ENCODE measurements at places on chromosomes 3 and 15.

- no peak for DNase-seq
Measured at GRCh38 chr3:161208931-161209330, 12.2 kb upstream of the NMD3 start.

- DNase-seq: no peak
Measured at GRCh38 chr3:170868577-170869238, 1.3 kb downstream of the RPL22L1 start.

GRCh38 chr15:59662260-59662659 is 4.9 kb upstream of the GTF2A2 start:
- no peak for DNase-seq

DNA sequence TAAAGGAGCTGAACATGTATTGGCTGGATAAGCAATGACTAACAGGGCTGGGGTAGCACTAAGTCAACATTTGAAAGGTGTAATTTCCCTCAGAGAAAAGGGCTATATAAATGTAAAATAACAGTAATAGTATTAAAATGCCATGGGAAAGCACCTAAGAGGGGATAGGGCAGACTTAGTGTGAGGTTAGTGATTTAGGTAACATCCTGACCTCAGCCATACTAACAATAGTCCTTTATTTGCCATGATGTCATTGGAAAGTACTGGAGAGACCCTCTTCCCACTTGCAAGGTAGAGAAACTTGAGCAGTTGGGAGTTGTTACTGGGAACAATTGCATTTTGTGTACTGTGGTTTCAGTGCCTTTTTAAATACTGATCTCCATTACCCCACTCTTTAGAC is 103.4 kb downstream of the LSAMP start:
- no peak for DNase-seq

DNA sequence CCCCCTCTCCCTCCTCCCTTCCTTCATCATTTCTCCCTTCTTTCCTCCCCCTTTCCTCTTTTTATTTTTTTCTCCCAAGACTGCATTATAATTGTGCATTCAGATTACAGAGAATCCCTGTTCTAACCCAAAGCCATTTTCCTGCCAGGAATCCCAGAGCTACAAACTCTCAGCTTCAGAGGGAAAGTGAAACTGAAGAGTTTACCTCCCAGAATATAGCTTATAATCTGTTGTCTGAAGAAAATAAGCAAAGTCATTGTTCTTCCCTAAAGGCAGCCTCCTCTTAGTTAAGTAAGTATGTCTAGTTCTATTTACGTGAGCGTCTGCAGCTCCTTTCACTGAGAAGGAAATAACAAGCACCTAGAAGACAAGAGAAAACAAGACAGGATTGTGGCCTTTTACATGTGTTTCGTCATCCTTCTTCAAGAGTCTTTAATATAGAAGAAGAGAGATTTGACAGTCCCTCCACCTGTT is 97.2 kb downstream of the CHST2 start:
- DNase-seq: no peak

- DNase-seq: no peak
Measured at GRCh38 chr3:148333091-148333490, 364.6 kb upstream of the AGTR1 start.

- DNase-seq: no peak
Measured at GRCh38 chr3:54621184-54621583, 306.7 kb downstream of the LRTM1 start.

- DNase-seq: no peak
Measured at GRCh38 chr15:38274135-38274534, 21.5 kb downstream of the SPRED1 start.

DNA sequence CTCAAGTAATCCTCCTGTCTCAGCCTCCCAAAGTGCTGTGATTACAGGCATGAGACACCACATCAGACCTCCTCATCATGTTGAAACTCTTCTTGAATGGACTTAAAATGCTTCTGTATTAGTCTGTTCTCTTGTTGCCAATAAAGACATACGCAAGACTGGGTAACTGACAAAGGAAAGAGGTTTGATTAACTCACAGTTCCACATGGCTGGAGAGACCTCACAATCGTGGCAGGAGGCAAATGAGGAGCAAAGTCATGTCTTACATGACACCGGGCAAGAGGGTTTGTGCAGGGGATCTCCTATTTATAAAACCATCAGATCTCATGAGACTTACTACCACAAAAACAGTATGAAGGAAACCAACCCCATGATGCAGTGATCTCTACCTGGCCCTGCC is 113.5 kb downstream of the CNTN4 start:
- DNase-seq: no peak

DNA sequence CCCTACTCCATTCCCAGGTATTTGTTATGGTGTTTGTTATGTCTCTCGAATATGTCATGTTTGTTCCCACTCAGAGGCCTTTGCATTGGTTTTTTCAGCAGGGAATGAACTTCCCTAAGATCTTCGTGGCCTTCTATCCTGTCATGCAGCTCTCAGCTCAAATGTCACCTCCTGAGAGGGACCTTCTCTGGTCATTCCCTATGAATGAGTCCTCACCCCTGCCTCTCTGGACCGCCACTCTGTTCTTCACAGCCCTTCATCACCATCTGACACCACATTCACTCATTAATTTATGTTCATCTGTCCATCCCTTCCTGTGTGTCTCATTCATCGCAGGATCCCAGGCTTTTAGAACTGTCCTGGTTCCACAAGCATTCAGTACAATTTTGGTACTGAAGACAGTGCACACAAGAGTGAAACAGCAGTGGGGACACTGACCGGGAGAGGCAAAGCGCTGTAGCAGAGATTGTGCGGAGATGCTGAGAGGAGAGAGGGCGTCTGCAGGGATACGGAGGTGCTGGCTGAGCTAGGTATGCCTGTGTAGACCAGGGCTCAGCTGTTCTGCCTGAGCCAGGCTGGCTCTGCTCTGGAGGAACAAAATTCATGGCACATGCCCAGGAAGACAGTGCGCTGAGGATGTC is 132.3 kb downstream of the CHCHD6 start:
- DNase-seq: no peak

DNA sequence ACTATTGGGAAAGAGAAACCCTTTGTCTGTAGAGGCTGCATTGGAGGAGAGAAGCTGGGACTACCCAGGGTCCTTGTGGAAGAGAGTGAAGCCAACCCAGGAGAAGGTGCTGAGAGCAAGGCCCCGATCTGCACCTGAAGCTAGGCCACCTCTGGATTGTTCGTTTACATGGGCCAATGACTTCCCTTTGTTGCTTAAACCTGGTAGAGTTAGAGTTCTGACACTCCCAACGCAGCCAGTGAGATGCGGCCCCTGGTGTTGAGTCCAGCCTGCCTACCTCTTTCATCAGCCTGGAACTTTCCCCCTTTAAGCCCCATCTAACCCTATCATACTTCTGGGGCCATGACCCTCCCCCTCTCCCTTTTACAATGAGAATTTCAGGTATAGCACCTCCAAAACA is 30.8 kb downstream of the CCDC13 start:
- no peak for DNase-seq

DNA sequence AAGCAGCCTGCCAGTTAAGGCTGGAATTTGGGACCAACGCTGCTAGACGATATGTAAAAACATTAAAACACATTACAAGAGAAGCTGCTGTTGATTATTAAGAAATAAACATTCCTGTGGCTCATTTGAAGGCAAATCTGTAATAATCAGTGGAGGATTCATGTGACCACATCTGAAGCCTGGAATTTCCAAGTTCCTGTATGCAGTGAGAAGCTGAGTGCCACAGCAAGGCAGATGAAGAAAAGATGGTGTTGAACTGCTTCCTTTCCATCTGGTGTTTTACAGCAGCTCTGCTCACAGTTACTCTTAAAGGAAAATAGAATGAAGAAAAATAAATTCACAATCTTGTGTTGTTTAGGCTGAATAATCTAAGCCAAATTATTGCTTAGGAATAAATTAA is 139.3 kb upstream of the ROBO2 start:
- no peak for DNase-seq

DNA sequence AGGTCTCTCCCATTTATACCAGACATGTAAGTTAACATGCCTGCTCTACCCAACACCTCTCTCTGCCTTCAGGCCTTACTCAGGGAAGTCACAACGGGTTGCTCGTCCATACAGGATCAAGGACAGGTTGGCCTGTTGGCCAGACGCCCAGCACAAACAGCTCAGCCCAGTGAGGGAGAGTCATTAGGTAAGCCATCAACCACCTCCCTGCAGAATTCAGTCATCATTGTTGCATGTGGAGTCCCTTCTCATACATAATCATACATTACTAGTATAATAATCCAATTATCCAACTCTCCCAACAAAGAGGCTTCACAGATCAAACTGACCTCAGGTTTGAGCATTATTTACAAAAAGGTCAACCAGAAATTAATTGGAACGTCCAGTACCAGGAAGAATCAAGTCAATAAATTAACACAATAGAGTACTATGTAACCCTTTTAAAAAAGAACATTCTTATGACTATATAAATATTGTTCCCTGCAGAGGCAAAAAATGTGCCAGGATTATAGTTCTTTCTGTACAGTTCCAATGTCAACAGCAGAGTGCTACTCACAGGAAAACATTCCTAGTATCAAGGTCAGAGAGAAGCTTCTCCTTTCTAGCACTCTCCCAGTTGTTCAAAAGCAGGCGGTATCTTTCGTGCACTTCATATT is 33.2 kb downstream of the HOMER2 start:
- DNase-seq: no peak

GRCh38 chr3:195522254-195523023 is 20.7 kb downstream of the PPP1R2 start:
- DNase-seq: peak; percentile 46

GRCh38 chr3:49714728-49715550 is 4.5 kb downstream of the AMIGO3 start:
- no peak for DNase-seq

DNA sequence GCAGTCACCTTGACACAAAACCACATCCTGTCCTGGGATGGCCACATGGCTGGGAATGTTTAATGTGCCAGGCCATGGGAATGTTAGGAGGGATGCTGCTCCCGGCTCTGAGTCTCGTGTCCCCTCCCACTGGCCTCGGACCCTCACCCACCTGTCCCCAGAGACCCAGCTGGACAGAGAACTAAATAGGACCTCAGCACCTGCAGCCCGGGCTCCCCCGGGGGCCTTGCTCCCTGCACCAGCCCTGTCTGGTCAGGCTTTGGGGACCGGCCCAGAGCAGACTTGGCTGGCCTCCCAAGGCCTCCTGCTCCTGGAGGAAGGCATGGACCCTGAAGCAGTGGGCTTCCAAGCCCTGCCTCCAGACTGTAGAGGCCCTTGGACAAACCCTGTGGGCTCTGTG is 100.0 kb upstream of the IQSEC1 start:
- no peak for DNase-seq

- DNase-seq: no peak
Measured at GRCh38 chr3:112393360-112393728, 60.4 kb downstream of the CD200 start.

DNA sequence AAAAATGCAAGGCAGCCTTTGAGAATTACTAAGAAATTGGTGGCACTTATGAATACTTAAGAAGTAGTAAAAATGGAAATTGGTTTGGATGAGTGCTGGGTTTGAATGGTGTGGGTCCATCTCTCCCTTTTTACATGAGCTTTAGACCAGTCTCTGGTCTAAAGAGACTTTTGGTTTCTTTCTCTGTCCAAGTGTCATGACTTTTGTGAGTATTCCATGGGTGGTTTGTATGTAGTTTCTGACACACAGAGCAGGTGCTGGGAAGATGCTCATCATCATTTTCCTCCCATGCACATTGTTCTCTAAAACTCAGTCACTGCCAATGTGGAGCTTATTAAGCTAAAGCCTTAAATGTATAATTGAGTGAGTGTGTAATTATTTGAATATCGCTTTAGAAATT is 63.5 kb downstream of the KAT2B start:
- DNase-seq: no peak

GRCh38 chr3:158488670-158489069 is 82.3 kb upstream of the MLF1 start:
- DNase-seq: peak; percentile 37

DNA sequence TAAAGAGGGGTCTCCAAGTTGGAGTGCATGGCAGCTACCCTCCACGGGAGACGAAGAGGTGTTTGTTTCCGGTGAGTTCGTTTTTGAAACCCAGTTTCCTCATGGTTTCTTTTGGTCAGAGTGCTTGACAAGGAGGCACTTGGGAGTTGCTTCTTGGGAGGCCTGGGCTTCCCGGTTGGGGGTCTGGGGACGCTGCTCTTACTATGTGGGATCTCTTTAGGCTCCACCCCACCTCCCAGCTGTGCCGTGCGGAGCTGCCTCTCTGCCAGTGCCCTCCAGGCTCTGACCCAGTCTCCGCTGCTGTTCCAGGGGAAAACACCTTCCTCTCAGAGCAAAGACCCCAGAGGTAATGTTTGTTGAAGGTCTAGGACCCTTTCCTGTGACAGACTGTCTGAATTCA is 29.6 kb downstream of the KIF7 start:
- DNase-seq: no peak

GRCh38 chr3:160754855-160755747 is 930 bp upstream of the PPM1L start:
- DNase-seq: peak; percentile 91

DNA sequence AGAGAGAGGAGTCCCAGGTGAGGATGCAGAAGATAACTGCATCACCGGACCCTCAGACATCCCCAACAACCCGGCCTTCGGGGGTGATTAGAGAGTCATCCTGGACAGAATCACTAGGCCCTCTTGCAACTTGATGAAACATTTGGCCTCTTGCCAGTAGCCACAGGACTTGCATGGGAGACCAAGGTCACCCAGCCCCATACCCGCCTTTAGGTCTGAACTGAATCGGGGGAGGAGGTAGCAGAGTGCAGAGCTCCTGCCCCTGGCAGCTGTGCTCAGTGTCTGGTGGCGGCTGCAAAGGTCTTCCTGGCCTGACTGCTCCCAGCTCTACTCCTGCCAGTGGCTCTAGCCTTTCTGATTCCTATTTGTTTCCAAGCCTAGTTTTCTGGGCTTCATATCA is 12.4 kb downstream of the PIF1 start:
- peak; percentile 19 for DNase-seq

DNA sequence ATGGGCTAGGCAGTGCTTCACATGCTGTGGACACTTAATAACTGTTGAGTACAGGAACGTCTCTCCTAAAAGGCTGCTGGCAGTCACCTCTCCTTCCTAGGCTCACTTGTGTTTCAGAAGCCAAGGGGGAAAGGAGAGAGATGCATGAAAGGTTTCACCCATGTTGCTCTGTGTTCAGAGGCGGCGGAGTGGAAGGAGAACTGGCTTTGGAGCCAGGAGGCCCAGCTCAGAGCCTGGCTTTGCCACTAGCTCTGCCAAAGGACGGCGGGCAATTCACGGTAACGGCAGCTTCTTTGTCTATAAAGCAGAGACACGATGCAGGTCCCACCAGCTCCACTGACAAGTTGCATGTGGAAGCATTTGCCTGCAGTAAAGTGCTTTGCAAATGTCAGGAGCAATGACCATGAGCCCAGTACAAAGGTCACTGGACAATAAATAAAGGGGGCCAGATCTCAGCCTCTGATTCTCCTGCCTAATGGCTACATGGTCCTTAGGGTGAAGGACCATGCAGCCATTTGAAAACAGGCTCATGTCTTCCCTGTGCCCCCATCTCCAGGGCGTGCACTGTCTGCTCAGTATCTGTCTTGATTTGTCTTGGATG is 171.7 kb upstream of the TLE3 start:
- DNase-seq: no peak

GRCh38 chr3:35665390-35666055 is 26.2 kb downstream of the ARPP21 start:
- no peak for DNase-seq

Data from LoVo (cell line).